ENCODE measurements at places on chromosomes 2 and 18.
A peak's percentile ranks its signal among the peaks of the same experiment; 100 is the strongest.

GRCh38 chr18:35490894-35491699 lies 6.7 kb downstream of the INO80C start:
- DNase-seq, result peak; percentile 70

GRCh38 chr2:195563857-195564512 lies 93.0 kb upstream of the SLC39A10 start:
- DNase-seq, result no peak

- DNase-seq, result no peak
These were observed 26.4 kb downstream of the CCNT2 start for GRCh38 chr2:134944975-134945374.

- DNase-seq, result no peak
These were observed 206.2 kb downstream of the ARL4C start for GRCh38 chr2:234290671-234291070.

DNA sequence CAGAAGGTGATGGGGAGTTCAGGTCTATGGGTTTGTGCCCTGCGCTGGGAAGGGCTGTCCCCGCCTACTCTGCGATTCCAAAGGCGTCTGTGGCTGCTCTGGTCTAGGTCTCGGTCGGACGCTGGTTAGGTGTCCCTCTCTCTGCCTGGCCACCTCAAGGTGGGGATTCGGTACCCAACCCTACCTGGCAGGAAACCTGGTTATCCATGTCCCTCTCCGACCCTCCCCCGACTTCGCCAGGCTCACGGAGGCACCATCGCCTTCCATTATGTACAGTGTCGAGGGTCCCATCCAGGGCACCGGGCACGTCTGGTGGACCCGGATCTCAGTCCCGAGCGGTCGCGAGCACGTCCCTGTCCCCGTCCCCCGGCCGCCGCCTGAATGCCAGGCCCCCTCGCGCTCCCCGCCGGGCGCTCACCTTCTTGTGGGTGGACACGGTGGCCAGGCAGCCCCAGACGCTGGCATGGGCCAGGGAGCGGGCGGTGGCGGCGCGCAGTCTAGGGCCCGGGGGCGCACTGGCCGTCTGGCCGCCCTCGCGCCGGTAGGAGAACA lies 628 bp downstream of the CREG2 start:
- DNase-seq, result no peak

- DNase-seq, result no peak
These were observed 200.3 kb upstream of the ID2 start for GRCh38 chr2:8481463-8482009.
